ENCODE measurements at places on chromosomes 3 and 15.

DNA sequence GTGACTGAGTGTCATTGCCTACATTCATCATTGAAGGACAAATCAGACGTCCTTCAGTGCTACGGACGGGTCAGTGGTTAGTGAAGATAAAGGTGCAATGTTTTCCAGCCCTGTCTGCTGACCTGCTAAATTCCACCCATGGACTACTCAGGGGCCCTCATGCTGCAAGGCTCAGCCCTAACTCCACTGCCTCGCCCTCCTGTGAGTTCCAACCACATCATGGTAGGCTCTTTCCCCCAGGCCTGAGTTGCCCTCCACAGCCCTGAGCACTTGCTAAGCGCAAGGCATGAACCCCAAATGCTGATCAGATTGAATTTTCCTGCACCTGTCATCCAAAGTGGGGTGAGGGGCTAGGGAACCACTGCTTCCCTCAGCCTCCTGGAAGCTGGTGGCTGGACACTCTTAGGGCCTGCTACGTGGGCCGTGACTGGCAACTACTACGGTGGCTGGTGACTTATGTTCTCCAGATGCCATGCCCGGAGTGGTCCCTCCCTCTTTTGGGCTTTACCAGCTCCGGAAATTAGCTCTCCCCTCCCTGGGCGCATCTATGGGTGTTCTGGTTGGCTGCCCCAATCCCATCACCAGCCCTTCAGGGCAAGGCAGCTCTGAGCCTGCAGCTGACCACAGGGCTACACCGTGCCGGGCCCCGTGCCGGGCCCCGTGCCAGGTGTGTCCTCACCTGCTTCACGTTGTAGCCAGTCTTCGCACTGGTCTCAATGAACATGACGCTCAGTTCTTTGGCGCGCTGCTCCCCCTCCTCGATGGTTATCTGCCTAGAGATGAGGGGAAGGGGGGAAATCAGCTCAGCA, 32.1 kb downstream of the SRPRB start:
- no peak for DNase-seq

DNA sequence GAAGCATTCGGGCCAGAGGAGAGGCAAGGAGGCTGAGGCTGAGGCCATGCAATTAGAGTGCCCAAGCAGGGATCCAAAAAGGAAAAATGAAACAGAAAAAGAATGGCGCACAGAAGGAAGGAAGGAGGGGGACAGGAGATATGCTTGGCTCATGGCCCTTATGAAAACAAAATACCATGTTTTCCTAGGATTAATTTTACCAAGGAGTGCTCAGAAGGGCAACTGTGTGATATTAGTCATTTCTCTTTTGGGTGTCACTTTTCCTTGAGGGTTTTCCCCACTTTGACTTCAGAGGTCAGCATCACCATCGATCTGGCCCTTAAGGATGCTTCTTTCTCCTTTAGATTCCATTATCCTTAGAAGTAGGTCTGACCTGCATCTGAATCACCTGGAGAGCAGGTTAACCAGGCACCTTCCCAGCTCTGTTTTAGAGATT, 1.4 kb downstream of the PARP14 start:
- no peak for DNase-seq

- DNase-seq, result no peak
Measured at GRCh38 chr3:122322095-122323075, 2.7 kb upstream of the CSTA start.

- DNase-seq, result no peak
Measured at GRCh38 chr3:71103430-71103921, 480.1 kb downstream of the FOXP1 start.

DNA sequence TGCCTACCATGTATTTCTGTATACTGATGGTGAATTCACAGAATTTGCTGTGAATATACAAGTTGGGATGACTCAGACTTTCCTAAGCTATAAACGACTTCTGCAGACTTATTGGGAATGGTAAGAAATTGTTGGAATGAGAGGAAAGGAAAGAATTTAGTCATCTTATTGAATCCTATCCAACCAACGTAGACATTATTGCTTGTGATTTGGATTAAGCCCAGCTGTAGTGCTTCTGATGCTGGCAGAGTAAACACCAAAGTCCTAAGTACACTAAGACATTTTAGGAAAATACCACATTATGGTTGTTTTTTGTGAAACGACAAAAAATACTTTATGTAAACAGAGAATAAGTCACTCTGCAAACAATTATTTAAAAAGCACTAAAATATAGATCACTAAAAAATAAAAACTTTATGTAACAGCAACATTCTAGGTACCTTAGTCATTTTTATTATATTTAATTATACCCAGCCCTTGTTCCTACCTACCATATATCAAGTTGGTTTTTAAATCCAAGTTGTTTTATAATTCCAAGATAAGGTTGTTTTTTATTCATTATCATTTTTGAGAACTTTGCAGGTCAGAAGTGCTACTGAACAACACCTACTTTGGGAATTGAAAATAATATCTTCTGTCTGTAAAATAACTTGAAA, 99.2 kb upstream of the MLF1 start:
- no peak for DNase-seq
